Activated CD4-positive, CD25-positive, alpha-beta regulatory T cell treated with anti-CD3 and anti-CD28 coated beads, Interleukin-2, amount 50 U/mL, for 16 hours (primary cell): ENCODE measurements at places on chromosomes 11 and 22.

- no peak for DNase-seq
Measured at GRCh38 chr11:112902361-112903011, 58.7 kb upstream of the NCAM1 start.

DNA sequence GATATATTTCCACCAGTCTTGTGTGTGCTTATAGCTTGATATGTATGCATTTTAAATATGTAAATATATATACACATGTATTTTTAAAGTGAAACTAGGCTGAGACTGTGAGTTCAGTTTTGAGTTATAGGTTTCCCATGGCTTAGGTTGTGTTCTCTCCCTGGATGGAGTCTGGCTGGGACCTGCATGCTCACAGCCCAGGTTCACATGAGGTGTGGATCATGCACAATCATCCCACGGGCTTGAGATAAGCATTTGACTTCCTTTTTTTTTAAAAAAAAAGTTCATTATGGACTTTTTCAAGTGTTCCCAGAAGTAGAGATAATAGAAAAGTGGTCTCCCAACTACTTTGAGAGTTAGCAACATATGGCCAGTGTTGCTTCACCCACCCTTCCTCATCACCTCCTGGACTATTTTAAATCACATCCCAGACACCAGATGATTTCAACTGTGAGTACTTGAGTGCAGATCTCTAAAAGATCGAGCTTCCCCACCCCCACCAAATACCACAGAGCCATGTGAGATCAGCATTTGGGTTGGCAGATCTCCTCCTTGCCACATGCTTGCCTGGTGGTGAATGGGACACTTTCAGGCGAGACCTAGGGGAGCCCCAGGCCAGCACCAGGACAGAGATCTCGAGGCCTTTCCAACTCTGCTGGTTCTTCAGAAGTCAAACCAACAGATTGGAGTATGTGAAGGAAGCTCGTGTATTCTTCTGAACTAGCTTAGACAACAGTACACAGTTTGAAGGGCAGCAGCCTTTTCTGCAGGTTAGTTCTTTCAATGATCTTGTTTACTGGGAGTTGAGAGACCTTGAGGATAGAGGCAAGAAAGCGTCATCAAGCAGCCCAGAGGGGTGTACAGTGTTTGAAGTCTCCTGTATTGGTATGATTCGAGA lies 15.9 kb downstream of the MED15 start:
- DNase-seq: no peak

DNA sequence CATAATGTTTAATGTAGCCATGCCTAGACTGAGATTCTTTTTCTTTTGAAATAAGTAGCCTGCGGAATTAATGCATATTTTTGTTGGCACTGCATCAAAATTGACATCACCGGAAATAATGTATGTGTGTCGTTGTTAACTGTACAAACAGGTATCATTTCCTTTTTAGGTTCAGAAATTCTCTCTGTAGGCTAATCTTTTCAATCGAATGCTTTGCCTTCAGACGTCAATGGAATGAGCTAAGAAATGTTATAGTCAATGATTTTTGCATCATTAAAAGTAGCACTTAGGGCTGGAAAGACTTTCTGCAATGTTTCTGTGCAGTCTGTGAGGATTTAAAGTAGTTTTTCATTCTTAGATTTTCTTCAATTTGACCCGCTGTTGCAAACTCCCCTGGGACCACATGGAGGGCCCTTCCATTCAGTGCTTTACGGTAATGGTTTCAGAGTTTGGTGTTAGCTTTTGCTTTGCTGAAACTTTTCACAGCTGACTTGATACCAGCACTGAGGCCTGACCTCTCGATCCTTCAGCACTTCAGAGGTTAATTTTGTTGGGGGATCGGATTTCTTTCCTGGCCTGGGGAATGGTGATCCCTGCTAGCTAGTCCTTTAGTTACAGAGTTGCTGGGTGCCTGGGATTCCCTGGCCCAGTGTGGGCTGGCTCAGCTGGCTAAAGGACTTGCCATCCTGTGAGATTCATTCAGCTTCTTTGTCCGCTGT lies 137.8 kb downstream of the DBX1 start:
- no peak for DNase-seq

DNA sequence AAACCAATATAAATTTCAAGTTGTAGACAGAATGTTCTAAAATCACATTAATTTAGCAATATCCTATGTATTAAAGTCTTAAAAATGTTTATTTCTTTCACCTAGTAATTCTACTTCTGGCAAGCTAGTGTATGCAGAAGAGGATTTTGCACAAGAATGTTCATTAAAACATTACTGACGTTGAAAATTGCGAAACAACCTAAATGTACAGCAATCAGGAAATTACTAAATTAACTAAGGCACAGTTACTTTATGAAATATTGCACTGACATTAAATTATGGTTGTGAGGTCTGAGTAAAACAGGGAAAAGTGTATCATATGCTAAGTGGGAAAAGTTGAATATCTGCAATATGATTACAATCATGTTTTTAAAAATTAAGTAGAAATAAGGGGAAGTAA lies 4.1 kb downstream of the SLC36A4 start:
- DNase-seq: no peak

- no peak for DNase-seq
Measured at GRCh38 chr22:39183991-39184585, 31.6 kb upstream of the CBX7 start.

DNA sequence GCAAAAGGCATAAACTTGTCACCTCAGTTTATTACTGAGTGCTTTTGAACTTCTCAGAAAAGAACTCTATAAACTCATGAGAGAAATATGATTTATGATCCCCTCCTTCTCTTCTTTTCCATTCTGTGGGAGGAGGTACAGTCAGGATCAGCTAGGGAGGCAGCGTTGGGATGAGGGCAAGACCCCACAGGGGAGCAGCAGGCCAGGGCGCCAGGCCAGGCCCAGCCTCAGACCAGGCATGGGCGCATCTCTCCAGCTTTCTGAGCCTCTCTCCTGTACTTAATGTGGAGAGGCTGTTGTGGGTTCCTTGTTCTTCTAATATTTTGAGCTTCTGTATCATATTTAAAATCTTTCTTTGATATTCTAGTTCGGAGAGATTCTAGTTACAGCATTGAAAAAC lies 71.7 kb downstream of the C22orf31 start:
- no peak for DNase-seq

DNA sequence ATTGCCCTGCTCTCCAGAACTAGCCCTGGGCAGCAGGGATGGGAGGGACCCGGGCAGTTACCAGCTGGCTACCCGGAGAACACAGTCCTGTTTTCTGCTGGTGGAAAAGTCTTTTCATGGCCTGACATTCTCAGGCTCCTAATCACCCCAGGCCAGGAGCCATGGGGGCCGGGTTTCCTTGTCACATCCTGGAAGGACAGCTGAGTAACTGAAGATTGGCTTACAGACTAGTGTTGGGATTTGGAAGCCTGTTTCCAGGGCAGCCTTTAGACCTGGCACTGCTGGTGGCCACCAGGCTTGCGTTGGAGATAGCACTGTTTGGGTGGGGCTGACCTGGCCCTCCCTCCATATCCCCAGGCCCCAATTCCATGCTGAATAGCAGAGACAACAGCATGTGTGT lies 349.0 kb downstream of the CTTN start:
- no peak for DNase-seq

GRCh38 chr11:70159627-70160570 lies 43.2 kb upstream of the FADD start:
- DNase-seq: no peak

- DNase-seq: no peak
Measured at GRCh38 chr11:66717925-66718319, 11.1 kb downstream of the SPTBN2 start.

DNA sequence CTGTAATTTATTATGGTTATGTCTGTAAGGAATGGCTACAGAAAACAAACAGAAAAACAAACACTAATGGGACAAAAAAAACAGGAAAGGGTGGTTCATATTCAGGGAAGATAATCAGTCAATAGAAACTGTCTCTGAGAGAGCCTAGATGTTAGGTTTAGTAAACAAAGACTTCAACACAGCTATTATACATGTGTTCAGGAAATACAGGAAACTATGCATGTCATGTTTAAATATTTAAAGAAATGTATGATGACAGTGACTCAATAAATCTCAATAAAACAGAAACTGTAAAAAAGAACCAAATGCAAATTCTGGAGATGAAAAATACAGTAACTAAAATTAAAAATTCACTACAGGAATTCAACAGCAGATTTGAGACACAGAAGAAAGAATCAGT lies 76.0 kb downstream of the PACS1 start:
- DNase-seq: no peak

DNA sequence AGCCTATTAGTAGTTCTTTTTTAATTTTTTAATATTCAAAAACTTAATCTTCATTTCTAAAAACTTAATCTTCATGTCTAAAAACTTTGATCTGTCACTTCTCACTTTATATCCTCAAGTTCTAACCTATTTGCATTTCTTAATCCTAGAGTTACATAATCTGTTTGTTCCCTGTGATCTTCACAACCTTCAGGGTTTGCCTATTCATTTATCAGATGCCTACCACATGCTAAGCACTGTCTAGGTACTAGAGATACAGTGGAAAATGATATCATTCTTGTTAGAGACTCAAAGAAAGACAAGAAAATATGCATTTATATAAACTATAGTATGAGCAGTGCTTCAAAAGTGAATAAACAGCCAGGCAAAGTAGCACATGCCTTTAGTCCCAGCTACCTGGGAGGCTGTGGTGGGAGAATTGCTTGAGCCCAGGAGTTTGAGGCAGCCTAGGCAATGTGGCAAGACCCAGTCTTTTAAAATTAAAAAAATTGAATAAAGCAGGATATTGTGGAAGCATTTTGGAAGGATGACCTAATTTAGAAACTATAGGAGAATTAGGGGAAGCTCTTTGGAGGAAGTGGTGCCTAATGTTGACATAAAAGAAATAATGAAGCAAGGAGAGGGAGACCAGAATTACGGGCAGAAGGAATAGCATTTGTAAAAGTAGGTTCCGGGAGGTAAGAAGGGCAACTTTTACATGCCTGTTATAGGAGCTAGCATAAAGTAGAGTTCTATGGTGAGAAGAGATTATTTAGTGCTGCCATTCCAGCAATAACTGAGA lies 54.4 kb upstream of the GRK2 start:
- no peak for DNase-seq

GRCh38 chr11:82718307-82718706 lies 15.4 kb downstream of the FAM181B start:
- DNase-seq: no peak

GRCh38 chr22:22605074-22605404 lies 39.4 kb upstream of the GGTLC2 start:
- no peak for DNase-seq

DNA sequence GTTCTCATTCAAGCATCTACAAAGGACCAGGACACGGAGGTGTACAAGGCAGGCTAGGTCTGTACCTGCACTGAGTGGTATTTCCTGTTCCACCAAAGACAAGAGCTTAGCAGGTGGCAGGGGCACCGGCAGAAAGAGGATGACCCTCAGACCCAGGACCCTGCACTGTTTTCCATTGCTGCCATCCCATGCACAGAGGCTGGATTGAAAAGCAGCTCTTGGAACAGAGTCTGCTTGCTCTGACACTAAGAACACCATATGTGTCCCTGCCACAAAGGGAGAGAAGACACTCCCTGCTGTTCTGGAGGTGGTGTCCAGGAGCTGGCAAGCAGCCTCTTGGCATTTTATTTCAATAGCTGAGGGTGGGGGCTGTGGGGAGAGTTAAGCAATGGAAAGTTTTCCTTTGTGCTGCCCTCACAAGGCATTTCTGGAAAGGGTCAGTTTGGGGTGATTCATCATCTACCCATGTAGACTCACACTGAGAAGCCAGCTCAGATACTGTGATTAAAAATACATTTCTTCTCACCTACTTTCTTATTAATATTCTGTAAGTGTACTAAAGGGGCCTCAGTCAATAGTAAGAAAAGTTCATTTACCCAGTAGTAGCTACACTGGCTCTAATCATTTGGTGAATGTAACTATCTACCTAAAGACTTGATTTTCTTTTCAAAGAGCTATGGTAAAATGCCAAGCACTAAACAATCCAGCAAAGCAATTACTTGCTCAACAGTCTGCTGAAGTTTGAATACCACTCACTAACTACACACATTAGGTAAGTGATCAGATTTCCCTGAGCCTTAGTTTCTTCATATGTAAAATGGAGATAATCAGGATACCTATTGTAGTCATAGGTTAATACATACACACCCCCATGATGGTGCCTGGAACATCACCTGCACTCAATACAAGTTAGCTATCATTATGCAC lies 55.2 kb downstream of the SLC1A2 start:
- no peak for DNase-seq

DNA sequence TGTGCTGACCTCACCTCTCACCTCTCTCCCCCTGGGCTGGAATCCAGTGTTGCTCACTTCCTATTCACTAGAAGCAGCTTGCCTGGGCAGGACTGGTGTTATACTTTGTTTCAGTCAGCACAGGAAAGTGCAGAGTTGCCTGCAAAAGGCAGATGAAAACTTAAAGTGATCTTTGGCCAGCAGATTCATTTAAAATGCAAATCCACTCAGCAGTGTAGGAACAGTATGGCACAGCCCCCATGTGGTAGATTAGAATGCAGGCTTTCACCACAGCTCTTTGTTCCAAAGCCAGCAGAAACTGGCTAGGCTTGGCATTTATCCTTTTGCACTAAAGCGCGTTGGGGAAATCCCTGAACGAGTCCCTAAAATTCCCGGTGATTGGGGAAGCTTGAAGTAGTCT lies 301.2 kb downstream of the OR4C45 start:
- DNase-seq: no peak

DNA sequence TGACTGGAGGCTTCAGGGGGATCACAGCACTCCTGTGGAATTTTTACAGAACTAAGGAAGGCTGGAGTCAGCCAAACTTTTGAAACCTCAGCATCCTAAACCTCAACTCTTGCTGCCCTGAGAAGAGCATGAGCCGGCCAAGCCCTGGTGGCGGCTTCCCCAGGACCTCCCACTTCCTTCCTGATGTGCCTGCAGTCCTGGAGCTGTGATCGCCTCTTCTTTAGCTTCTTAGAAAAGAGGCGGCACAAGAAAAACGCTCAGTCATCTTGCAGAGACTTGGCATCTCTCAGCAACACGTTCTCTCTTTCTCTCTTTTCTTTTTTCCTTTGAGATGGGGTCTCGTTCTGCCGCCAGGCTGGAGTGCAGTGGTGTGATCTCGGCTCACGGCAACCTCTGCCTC lies 40.4 kb upstream of the AMPD3 start:
- DNase-seq: no peak
